ENCODE measurements at places on chromosomes 2 and 18.

GRCh38 chr2:37615804-37616676, 55.4 kb downstream of the CDC42EP3 start:
- DNase-seq: no peak

DNA sequence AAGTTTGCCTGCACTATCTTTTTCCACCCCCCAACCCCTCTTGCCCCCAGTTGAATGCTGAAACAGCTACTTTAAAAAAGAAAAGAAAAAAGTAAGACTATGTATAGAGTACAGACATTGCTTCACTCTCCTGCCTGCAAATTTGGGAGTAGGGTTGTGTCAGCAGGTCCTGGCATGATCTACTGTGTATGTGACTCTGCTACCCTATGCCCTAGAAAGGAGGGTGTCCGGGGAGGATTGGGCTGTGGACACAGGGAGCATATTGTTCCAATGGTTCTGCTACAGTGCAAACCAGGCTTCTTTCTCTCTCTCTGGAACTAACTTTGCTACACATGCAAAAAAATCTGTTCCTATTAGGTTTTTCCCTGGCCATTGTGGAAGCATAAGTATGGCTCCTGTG, 9.9 kb upstream of the ZEB2 start:
- no peak for DNase-seq

DNA sequence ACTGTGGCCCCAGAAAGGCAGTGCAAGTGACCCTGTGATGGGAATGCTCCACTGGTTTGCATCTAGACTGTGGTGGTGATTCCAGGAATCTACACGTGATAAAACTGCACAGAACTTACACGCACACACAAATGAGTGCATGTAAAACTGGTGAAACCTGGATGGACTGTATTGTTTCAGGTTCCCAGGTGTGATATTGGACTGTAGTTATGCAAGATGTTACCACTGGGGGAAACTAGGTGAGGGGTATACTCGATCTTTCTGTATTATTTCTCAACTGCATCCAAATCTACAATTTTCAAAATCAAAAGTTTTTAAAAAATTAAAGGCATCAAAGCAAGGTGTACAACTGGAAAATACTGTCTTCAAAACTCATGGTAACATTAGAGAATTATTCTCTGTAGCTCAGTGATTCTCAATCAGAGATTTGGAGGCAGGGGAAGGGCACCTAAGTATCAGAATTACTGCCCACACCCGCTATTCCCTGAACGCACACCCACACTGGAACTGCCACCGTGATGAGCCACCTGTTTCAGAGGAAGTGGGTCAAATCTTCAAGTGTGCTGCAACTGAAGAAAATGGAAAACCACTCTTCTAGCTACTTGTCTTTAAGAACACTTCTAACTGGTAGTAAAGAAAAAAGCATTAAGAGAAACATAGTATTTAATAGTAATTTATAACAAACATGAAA, 26.7 kb downstream of the PTPN2 start:
- no peak for DNase-seq

DNA sequence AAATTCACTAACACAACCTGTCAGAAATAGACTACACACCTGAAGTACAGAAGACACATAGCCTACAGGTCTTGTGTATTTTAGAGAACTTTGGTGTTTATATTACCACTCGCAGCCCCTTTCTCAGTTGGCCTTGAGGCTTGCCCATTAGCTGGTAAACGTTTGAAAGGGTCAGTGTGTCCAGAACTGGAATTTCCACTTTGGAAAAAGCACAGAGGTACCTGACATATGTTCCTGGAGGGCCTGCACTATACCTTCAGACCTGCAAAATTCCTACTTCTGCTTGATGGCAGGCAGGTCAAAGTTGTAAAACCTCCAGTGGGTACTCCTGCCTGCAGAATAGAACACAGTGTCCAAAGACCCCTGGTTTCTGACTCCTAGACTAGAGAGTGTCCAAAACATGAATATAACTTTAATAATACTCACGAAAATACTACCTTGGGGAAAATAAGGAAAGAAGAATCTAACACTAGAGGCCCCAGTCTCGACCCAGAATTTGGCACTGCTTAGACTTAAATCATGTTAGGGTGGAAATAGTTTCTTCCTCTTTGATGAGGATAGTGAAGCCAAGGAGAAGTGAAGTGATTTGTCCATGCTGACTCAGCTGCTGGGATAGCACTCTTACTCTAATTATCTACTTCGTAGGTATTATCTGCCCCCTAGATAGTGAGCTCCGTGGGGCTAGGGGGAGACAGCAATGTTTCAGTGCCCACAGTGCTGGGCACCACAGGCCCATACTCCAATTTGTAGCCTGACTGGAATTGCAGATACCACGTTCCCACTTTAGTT, 2.8 kb downstream of the KCTD1 start:
- DNase-seq: no peak

DNA sequence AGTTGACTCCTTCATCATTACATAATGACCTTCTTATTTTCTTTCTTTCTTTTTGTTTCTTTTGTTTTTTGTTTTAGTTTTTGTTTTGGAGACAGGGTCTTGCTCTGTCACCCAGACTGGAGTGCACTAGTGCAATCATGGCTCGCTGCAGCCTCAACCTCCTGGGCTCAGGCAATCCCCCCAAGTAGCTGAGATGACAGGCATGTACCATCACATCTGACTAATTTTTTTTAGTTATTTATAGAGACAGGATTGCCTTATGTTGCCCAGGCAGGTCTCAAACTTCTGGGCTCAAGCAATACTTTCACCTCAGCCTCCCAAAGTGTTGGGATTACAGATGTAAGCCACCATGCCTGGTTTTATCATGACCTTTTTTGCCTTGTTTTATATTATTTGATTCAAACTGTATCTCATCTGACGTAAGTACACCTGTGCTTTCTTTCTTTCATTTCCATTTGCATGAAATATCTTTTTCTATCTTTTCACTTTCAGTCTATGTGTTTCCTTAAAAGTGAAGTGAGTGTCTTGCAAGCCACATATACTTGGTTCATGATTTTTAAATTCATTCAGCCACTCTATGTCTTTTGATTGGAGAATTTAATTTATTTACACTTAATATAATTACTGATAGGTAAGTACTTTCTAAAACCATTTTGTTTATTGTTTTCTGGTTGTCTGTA, 39.1 kb downstream of the SP100 start:
- DNase-seq: no peak

- DNase-seq: no peak
Measured at GRCh38 chr2:204279819-204280218, 265.5 kb upstream of the PARD3B start.

Measured in NCI-H345 (cell line).